ENCODE measurements at places on chromosomes 2 and 18.

GRCh38 chr2:27451095-27451494 lies 8.9 kb downstream of the KRTCAP3 start:
- DNase-seq: no peak

DNA sequence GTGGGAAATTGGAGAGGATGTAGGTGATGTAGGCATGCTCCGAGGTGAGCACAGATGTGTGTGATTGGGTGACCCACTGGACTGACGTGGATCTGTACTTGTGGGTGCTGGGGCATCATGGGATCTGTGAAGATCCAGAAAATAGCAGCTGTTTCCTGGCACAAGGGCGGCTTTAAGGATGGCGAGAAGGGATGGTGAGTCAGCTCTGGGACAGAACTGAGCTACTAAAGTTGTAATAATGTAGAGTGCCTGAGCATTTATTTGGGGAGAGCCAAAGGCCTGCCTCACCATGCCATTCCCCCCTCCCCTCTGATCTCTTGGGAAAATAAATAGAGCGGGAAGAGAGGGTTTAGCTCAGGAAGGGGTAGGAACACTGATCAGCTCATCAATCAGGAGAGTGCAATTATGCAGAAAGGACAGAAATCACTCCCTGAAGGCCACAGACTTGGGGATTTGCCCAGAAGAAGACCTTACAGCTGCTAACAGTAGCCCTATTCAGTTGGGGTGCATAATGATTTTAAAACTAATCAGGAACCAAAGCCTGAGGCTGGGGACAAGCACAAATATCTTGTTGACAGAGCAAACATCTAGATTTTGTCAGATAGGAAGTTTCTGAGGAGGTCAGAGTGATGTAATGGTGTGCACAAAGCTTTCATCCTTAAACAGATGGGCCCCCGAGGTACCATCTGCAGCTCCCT lies 30.3 kb downstream of the TANC1 start:
- peak; percentile 45 for DNase-seq

- DNase-seq: no peak
Observed at GRCh38 chr2:25032094-25032493, 9.8 kb upstream of the EFR3B start.

- DNase-seq: no peak
Observed at GRCh38 chr18:33835419-33835818, 257.4 kb downstream of the ASXL3 start.

- DNase-seq: no peak
Observed at GRCh38 chr2:43538034-43538670, 57.7 kb downstream of the THADA start.

DNA sequence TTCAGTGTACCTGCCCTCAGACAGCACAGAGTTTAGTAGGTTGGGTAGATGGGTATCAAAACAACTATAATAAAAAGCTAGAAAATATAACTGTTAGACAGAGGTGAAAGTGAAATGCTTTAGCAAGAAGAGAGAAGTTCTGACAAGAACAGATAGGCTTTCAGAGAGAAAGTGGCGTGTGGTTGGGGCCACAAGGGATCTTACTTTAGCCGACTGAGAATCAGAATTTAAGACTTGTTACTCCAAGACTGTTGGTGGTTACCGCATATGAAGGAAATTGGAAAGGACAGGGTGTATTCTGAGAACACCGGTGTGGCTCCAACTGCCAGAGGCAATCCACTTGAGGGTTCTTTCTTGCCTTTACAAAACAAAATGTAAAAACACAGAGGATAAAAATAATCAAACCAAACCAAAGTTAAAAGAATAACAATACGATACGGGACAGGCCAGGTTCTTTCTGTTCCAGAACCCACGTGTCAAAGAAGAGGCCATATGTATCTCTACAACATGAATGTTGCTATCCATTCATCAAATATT lies 44.4 kb upstream of the AGPS start:
- no peak for DNase-seq

DNA sequence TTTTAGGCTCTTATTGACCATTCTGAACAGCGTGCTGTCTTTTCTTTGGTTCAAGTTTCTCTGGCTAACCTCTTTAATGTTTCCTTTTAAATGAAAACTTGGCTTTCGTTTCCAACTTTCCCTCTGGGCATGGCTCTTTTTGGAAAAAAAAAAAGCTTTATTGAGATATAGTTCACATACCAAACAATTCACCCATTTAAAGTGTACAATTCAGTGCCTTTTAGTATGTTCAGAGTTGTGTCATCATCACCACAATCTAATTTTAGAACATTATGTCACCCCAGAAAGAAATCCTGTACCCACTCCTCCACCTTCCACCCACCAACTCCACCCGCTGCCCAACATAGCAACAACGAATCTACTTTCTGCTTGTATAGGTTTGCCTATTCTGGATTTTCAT lies 322.4 kb downstream of the ADCYAP1 start:
- no peak for DNase-seq

GRCh38 chr2:28387082-28387960 lies 5.3 kb upstream of the FOSL2 start:
- no peak for DNase-seq
